ENCODE measurements at places on chromosomes 7 and 10.

DNA sequence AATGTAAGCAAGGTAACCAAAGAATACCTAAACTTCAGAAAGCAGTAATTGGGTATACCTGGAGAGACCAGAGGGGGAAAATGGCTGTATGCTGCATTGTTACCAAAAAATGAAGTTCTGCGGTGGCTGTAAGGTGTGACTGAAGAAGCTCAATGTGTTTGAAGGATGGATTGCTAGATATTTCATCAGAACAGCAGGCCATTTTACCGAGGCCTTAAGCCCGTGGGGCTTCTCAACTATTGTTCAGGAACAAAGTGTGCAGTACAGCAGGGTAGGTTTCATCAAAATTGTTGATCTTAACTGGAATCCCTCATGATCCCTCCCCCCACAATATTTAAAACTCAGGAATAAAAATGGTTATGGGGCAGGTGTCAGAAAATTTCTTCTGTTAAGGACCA, 204.0 kb upstream of the GHITM start:
- no peak for DNase-seq

- no peak for DNase-seq
These were observed 23.6 kb downstream of the C7orf57 start for GRCh38 chr7:48058990-48059389.

GRCh38 chr7:87216701-87217508, 2.6 kb downstream of the TMEM243 start:
- DNase-seq = no peak

DNA sequence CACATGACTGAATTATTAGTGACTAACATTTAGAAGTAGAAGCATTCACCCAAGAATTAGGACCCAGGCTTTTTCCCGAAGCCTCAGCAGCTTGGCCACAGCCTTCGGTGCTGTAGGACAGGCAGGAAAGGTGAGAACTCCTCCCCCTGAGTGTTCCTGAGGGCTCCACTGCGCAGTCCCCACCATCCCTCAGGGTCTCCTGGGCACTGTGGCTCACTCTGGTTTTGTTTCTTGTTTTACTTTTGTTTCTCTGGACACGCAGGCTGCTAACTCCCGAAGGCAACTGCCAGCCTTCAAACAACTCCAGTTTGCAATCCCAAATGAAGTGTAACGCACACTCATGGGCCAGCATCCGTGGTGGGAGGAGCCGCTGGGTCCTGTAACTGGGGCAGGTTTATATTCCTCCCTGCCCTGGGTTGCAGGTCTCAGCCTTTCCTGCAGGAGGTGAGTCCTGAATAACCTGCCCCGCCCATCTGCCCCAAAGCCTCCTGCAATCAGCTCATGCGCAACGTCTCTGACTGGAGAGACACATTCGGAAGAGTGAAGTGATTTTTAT, 492.9 kb downstream of the PTPRN2 start:
- DNase-seq = no peak

GRCh38 chr7:30214651-30215137, 69.7 kb upstream of the ZNRF2 start:
- DNase-seq = no peak

- no peak for DNase-seq
These were observed 52.0 kb downstream of the TASOR2 start for GRCh38 chr10:5736591-5736990.

- no peak for DNase-seq
These were observed 289.1 kb downstream of the PRKG1 start for GRCh38 chr10:51363415-51363814.

DNA sequence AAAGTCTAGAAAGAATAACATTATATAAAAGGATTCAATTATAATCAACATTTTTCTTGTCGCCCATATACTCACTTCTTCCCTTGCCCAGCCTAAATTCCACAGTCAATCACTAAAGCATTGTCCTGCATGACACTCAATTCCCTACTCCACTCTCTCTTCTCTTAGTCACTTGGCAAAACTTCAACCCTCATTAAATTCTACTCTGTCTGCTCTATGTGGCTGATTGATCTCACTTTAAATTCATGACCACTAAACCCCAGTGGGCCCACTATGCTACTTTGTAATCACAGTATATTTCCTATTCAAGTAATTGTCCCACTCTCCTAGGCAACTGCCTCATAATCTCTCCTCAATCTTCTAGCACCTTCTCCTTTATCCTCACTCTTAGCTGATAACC, 54.1 kb downstream of the MTERF1 start:
- DNase-seq = no peak

GRCh38 chr10:49689882-49690510, 10.5 kb downstream of the C10orf53 start:
- DNase-seq = no peak

DNA sequence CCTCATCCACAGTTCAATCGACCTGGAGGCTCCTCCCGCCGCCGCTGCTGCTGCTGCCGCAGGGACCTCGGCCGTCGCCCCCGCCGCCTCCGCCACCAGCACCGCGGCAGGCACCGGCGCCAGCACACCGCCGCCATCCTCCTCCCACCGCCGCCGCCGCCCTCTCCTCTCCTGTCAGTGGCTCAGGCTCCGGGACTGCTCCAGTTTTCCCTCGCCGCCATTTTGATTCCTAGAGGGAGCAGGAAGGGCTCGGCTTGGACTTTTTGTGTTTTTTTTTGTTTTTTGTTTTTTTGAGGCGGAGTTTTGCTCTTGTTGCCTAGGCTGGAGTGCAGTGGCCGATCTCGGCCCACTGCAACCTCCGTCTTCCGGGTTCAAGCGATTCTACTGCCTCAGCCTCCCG, 3.0 kb upstream of the MCM10 start:
- DNase-seq = no peak

- DNase-seq = no peak
These were observed 71.2 kb upstream of the DUSP5 start for GRCh38 chr10:110426294-110427181.

GRCh38 chr10:78916227-78916626, 152.5 kb upstream of the ZMIZ1 start:
- no peak for DNase-seq

DNA sequence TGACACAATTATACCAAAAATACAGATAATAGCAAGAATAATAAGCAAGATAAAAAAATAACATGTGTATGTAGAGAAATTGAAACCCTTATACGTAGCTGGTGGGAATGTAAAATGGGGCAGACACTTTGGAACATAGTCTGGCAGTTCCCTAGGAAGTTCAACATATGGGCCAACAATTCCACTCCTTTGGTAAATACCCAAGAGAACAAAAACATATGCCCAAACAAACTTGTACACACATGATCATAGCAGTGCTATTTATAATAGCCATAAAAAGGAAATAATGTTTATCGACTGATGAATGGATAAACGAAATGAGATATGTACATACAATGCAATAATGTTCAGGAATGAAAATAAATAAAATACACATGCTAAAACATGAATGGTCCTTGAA, 462.4 kb upstream of the SORCS1 start:
- no peak for DNase-seq

DNA sequence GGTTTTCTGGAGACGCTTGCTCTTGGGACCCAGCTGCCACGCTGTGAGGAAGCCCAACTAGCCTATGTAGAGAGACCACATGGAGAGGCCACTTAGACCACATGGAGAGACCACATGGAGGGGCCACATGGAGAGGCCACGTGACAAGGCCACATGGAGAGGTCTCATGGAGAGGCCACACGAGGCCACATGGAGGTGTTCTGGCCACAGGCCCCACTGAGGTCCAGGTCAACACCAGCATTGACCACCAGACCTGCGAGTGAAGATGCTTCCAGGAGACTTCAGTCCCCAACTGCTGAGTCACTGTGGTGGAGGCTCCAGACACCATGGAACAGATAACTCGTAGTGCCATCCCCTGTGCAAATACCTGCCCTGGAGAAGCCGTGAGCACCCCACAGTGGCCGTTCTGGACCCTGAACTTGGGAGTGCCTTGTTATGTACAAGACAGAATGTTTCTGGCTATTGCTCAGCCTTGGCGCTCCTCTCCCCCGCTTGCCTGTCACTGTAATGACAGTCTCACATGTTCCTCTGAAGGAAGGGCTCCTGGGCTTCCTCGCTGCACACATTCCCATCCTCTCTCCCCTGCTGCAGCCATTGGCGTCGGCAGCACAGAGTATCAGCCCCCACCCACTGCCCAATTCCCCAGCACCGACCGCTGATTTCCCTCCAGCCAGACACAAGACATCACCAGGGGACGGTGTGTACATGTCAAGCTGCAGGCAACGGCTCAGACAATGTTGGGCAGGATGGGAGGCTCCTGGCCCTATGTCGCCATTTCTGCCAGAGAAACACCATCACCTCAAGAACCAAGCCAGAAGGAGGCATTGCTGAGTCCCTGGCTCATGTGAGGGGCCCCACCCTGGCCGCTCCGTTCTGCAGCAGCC, 49.0 kb upstream of the TNRC18 start:
- DNase-seq = no peak

GRCh38 chr7:135486261-135486920, 23.5 kb downstream of the CNOT4 start:
- no peak for DNase-seq

DNA sequence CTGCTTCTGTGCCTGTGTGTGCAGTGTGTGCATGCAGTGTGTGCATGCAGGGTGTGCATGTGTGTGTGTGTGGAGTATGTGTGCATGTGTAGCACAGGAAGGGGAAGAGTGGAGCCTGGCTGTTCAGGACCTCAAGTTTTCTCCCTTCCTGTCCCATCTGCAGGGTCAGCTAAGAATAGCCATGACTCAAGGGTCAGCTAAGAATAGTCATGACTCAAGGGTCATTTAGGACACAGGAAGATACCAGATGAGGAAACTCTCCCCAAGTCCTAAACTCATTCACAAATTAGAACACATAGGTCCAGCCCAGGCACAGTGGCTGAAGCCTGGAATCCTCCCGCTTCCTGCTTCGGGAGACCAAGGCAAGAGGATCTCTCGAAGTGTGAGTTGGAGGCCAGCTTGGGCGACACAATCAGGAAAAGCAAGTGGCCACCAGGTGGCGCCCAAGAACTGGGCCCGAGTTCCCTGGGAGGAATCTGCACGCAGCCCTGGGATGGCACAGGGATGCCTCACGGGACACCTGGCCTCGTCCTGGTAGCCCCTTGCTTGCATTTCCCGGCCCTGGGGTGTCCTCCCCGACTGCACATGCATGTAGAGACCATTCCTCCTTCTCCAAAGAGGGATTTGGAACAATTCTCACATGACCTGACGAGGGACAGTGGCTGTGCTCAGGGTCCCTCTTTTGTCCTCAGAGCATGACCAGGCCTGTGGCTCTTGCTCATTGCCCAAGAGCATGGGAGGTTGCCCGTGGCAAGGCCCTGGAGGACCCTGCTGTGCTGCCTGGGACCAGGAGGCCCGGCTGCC, 21.4 kb upstream of the VOPP1 start:
- no peak for DNase-seq

GRCh38 chr7:27186668-27187474, 1.8 kb upstream of the HOXA11 start:
- no peak for DNase-seq

DNA sequence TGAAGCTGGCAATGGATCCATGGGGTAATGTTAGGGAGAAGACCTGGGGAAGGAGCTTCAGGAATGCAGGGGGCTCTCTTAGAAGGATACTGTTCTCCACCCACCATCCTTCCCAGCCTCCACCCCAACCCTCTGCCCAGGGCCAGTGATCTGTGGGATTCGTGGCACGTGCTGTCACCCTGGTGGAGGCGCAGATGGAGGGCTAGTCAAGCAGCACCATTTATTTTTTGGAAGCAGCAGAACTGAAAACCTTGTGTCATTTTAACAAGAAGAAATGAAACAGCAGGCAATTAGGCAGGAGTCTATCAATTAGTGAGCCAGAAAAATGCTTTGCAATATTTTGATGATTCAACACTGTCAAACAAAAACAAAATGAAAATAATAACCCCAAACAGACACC, 155.9 kb downstream of the SH2D4B start:
- no peak for DNase-seq

- DNase-seq = no peak
These were observed 2.8 kb upstream of the DENND11 start for GRCh38 chr7:141704741-141705140.

- DNase-seq = no peak
These were observed 328.9 kb downstream of the RPS24 start for GRCh38 chr10:78362406-78363022.

All from NCI-H2081 treated with DMSO at 0.1 percent for 48 hours (cell line).